Naive thymus-derived CD4-positive, alpha-beta T cell (primary cell): ENCODE measurements at places on chromosomes 2 and 18. TPM values are rescaled to one million over a fixed set of nuclear protein-coding genes. Genes with fewer than 3 reads are reported as not detected.
A peak's percentile ranks its signal among the peaks of the same experiment; 100 is the strongest.

DNA sequence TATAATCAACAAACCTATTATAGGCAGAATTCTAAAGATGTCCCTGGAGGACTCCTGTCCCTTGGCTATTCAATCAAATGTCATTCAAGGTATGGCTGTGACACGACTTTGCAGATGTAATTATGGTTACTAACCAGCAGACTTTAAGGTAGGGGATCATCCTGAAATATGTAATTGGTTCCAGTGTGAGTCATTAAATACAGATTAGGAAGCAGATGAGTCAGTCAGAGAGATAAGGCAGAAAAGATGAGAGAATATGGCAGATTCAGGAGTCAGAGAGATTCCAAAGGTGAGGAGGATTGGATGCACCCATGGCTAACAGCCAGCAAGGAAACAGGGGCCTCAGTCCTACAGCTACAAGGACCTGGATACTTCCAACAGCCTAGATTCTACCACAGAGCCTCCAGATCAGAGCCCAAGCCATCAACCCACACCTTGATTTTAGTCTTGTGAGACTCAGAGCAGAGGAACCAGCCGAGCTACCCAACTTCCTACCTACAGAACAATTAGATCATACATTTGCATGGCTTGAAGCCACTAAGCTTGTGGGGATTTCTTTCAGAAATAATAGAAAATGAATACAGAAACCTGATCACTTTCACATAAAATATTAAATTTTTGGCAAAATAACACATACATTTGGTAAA is 11.2 kb upstream of the PROM2 start:
- no peak for DNase-seq
- no peaks in the 10 kb centered on the region for H3K36me3 ChIP-seq
- H3K27me3 ChIP-seq, result no peaks in the 10 kb centered on the region
- no peak overlapping the region for H3K4me3 ChIP-seq
- no peak overlapping the region for H3K27ac ChIP-seq

DNA sequence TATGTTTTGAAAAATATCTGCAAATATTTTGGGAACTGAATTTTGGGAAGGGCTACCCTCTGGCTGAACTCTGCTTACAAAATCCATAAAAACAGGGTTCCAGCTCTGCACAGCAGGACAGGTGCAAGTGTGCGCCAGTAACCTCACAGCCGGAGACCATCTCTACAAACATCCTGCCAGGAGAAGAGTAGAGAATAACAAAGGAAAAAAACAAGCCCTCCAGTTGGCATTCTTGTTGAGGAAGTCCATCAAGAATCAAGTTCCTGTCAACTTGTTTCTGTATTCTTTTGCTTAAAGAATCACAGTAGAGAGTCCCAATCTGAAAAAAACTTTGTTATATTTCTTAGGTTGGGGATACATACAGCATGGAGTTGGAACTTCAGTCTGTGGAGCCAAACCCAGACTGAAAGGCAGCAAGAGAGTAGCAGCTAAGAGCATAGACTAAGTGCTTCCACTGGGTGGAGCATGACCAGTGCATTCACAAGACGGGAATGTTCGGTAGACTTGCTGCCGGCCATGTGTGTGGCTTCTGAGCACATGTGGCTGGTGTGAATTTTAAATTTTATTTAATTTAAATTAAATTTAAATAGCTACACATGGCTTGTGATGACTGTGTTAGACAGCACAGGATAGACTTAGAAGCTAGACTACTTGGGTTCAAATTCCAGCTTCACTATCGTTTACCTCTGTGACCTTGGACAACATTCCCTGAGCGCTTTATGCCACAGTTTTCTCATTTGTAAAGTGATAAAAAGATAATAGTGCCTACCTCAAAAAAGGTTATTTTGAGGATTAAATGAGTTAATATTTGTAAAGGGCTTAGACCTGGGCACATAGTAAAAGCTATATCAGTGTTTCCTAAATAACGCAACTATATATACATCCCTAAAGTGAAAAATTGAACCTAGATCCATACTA is 41.9 kb downstream of the SPTBN1 start:
- no peak overlapping the region for H3K4me3 ChIP-seq
- no peaks in the 10 kb centered on the region for H3K27me3 ChIP-seq
- H3K27ac ChIP-seq, result no peak overlapping the region

DNA sequence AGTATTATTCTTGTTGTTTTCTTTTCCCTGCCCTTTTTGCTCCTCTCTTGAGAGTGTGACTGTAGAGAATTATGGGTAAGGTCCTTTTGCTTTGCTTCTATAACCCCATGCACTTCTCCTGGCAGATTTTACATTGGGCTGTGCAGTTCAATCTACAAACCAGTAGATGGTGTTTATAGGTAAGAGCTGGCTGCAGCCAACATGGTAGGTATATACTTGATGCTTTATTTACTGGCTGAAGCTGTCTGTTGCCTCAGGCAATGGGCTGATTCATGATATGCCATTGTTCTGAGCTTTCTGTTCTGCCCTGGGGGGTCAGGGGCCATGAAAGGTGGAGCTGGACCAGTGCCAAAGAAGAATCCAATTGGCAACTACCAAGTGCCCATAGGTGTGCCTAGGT is 48.3 kb upstream of the MYL1 start:
- DNase-seq, result no peak
- H3K27me3 ChIP-seq, result no peaks in the 10 kb centered on the region
- no peak overlapping the region for H3K4me3 ChIP-seq
- no peak overlapping the region for H3K27ac ChIP-seq
- H3K36me3 ChIP-seq, result no peaks in the 10 kb centered on the region

GRCh38 chr2:44674473-44675284 is 266.8 kb upstream of the SIX3 start:
- DNase-seq, result no peak
- no peak overlapping the region for H3K4me3 ChIP-seq
- H3K36me3 ChIP-seq, result no peaks in the 10 kb centered on the region
- H3K27ac ChIP-seq, result no peak overlapping the region
- no peaks in the 10 kb centered on the region for H3K27me3 ChIP-seq
- H3K4me1 ChIP-seq, result peaks cover 9% of the 10 kb centered on the region

DNA sequence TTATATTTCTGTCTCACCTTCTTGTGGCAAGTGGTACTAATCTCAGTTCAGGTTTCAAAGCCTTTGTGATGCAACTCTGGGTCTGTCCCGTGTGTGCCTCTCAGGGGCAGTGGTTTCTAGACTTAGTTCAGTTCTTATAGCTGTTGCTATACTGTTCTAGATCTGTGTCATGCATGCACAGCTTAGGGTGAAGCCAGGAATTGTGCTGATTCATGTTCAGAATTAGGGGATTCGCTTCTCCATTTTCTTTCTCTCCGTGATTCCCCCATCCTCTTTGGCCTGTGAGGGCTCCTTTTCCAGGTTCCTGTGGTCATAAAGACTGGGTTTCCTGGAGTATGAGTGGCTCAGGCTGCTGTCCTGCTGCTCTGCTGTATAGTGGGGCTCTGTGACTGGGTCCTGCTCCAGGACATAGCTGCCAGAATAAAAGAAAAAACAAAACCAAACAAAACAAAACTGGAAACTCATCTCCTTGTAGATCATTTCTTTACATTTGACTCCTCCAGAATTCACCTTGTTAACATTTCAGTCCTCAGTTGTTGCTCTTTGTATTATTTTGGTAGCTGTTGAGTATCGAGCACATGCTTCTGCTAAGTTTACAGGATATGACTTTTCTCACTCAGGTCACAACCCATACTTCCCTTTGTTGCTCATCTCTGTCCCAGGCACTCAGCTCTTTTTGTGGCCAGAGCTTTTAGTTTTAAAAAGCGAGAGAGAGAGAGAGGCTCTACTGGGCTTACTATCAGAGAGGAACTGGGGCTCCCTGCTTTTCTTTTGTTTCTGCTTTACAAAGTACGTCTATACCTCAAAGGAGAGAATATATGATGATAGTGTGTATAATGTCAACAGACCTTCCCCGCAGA is 34.2 kb downstream of the CERS6 start:
- peak overlapping the region; percentile 42 for H3K4me3 ChIP-seq
- H3K4me1 ChIP-seq, result peaks cover 11% of the 10 kb centered on the region
- no peaks in the 10 kb centered on the region for H3K36me3 ChIP-seq
- H3K27me3 ChIP-seq, result no peaks in the 10 kb centered on the region

- no peak for DNase-seq
- H3K27ac ChIP-seq, result no peak overlapping the region
- no peaks in the 10 kb centered on the region for H3K36me3 ChIP-seq
- no peaks in the 10 kb centered on the region for H3K27me3 ChIP-seq
- no peaks in the 10 kb centered on the region for H3K4me1 ChIP-seq
Observed at GRCh38 chr18:10060469-10060782, 146.6 kb downstream of the VAPA start.

DNA sequence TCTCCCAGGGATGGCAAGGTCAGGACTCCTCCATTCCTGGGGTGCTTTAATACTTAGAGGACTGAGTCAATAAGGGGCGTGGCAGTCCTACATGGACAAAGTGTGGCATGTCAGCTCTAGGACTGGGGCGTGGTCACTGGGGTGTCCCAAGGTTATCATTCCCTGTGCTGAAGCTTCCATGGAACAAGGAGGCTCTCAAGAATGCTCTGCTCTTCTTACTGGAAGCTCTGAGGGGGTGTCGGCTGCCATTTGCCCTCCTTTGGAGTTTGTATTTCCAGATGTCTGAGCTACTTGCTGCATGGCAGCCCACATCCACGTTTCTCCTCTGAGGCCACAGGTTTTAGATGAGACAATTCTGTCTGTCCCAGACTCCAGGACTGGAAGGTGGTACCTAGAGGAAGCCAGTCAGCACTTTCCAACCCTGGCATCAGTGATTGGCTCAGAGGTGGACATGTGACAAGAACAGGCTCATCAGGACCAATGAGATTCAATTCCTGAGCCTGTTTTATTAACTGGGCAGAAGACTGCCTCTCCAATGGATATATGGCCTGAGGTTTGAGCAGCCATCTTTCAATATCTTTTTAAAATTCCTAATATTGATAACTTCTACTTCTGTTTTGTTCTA is 128.9 kb upstream of the ARL4C start:
- H3K27ac ChIP-seq, result no peak overlapping the region
- no peaks in the 10 kb centered on the region for H3K36me3 ChIP-seq
- no peak overlapping the region for H3K4me3 ChIP-seq
- no peaks in the 10 kb centered on the region for H3K27me3 ChIP-seq
- DNase-seq, result no peak
- H3K4me1 ChIP-seq, result no peaks in the 10 kb centered on the region

GRCh38 chr2:160381425-160381951 is 112.1 kb downstream of the RBMS1 start:
- H3K36me3 ChIP-seq, result no peaks in the 10 kb centered on the region
- H3K27ac ChIP-seq, result peak overlapping the region; percentile 5
- H3K27me3 ChIP-seq, result no peaks in the 10 kb centered on the region
- peaks cover 20% of the 10 kb centered on the region for H3K4me1 ChIP-seq
- no peak overlapping the region for H3K4me3 ChIP-seq

DNA sequence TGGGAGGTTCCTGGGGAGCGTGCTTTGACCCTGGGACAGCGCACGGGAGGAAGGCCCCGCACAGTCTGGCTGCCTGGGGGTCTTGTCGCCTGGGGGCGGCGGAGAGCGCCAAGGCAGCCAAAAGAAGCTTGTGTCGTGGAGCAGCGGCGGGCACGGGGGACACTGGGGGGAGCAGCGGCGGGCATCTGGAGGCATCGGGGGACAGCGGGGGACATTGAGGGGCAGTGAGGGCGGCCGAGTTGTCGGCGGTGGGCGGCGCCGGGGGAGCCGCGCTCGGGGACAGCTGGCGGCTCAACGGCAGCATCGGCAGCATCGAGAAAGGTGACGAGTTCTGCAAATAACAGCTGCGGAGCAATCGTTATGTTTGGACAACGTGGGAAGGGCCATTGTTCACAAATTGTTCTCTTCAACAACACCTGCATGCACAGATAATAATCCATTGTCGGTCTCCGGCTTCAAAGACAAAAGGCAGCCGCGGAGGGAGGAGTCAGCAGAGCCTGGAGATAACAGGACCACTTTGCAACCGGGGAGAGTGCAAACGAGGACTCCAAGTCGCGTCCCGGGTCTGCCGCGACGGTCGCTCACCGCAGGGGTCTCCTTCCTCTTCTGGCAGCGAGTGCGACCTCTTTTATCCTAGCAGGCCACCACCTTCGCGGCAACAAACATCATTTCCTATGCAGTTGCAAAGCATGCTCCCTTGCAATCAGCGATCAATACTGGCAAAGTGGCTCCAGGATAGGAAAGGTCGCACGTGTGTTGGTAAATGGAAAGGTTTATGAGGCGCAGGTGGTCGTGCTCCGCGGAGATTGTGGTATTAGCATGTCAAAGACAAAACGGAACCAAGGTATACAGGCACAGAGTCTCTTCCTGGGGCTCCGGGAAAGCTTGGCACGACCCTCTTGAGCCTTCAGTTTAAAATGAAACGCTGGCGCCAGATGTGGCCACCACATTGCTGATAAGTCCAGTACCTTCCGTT is 132.3 kb upstream of the DLX2 start:
- peaks cover 4% of the 10 kb centered on the region for H3K27me3 ChIP-seq
- H3K4me1 ChIP-seq, result no peaks in the 10 kb centered on the region
- H3K36me3 ChIP-seq, result no peaks in the 10 kb centered on the region

GRCh38 chr2:224248944-224249371 is 152.9 kb downstream of the FAM124B start:
- H3K36me3 ChIP-seq, result no peaks in the 10 kb centered on the region
- no peak overlapping the region for H3K4me3 ChIP-seq
- no peak overlapping the region for H3K27ac ChIP-seq
- H3K4me1 ChIP-seq, result no peaks in the 10 kb centered on the region
- H3K27me3 ChIP-seq, result no peaks in the 10 kb centered on the region
- DNase-seq, result no peak

- no peak for DNase-seq
- H3K4me3 ChIP-seq, result peak overlapping the region; percentile 36
- H3K27ac ChIP-seq, result no peak overlapping the region
- no peaks in the 10 kb centered on the region for H3K27me3 ChIP-seq
Observed at GRCh38 chr2:189791338-189792042, 7.2 kb downstream of the PMS1 start.

- no peak overlapping the region for H3K4me3 ChIP-seq
- no peak for DNase-seq
- no peaks in the 10 kb centered on the region for H3K27me3 ChIP-seq
- H3K27ac ChIP-seq, result no peak overlapping the region
- no peaks in the 10 kb centered on the region for H3K4me1 ChIP-seq
- no peaks in the 10 kb centered on the region for H3K36me3 ChIP-seq
Observed at GRCh38 chr2:207952564-207953345, 72.6 kb downstream of the PLEKHM3 start.

CCDC121 gene
- 1.8 and 1.9 TPM in 2 replicates for total RNA-seq

CDK15 gene
- not detected in 2 replicates for total RNA-seq

GRCh38 chr18:45666520-45666919 is 51.2 kb downstream of the SLC14A2 start:
- H3K4me1 ChIP-seq, result peaks cover 55% of the 10 kb centered on the region
- H3K27ac ChIP-seq, result no peak overlapping the region
- H3K4me3 ChIP-seq, result peak overlapping the region; percentile 3
- H3K27me3 ChIP-seq, result no peaks in the 10 kb centered on the region

SKA1 gene
- 0.27 TPM for total RNA-seq

UGP2 gene
- total RNA-seq, result 73.3 TPM
